ENCODE measurements at places on chromosomes 4 and X.

- no peak for DNase-seq
Measured at GRCh38 chrX:68690936-68691501, 43.6 kb downstream of the STARD8 start.

DNA sequence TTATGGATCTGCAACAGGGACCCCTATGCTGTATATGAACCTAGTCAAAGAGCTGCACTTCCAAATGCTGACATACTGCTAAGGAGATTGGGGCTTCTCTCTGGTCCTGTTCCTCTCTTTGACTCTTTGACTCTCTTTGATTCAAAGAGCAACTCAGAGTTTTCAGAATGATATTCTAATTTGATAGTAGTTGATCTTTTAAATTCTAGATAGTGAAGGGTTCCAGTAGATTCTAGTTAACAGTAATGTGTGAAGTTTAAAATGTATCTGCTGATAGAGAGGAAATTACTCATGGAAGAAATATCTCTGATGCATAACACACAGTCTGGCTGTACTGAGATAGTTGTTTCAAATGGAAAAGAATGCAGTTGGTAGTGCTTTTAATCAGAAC, 239.1 kb downstream of the RASL11B start:
- no peak for DNase-seq

GRCh38 chrX:65702956-65703355, 35.5 kb downstream of the MSN start:
- no peak for DNase-seq

DNA sequence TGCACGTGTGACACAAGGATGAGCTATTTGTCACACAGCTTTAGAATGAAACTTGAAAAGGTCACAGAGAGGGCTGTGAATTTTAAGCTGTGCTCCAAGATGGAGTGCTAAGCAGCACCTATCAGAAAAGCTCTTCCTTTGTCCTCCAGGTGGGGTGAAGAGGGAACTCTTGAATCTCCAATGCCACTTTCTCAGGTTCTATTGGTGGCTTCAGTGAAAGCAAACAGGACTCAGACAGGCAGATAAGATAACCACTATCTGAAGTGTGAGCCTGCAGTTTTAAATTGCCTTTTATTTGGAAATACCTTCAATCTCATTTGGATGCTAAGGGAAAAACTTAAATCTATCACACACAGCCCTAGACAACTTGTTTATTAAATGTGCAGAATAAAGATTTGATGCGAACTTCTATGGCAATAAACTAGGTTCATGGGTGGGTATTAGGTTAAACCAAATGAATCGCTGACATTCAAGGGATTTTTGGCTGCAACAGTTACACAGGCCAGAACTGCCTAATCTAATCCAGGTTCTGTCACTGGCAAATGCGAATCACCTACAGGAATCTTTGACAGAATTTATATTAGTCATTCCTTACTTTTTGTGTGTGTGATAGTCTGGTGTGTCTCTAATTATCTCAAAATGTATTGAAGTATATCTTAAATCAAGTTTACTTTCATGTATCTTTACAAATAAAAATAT, 13.6 kb upstream of the PDGFRA start:
- no peak for DNase-seq

DNA sequence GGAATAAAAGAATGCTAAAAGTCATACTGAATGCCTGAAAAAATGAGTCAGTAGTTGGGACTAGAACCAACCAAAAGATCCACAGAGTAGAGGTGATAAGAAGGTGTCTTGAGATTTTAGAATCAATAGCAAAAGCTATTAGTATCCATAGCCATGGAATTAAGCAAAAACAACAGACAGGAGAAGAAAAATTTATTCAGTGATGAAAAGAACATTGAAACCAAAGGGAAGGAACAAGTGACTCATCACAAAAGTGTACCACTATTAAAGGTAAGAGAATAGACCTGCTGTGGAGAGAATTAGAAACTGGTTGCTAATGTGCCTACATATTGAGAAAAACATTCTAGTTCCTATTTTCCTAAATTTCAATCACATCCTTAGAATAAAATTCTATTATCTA, 182.0 kb upstream of the NEIL3 start:
- no peak for DNase-seq

DNA sequence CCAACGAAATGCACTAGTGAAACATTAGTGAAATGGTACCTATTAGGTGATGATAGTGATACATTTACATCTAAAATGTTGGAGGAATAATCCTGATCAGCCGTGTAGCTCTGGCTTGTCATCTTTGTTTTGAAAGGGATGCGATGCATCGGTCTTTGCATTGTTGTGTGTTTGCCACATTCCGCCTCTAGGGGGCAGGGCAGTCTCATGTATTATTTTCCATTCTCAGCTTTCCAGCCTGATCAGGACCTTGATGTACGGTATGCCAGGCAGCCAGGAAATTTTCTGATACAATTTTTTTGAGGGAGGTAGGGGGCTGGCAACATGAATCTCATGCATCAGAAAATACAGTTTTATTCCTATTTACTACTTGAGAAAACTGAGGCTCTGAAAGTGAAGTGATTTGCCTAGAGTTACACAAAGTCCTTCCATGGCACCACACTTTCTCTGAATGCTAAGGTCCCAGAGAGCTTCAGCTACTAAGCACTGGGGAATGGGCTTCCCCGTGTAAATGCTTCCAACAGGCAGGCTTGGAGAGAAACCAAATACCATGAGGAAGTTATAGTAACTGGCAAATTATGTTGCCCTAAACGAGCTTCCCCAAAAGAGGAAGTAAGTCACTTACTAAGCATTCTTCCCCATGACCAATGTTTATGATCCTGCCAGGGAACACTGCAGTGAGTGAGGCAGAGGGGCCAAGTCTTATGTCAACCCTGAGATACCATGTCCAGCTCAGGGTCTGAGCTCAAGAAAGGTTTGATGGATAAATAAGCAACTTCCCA, 31.8 kb upstream of the IQSEC2 start:
- no peak for DNase-seq

DNA sequence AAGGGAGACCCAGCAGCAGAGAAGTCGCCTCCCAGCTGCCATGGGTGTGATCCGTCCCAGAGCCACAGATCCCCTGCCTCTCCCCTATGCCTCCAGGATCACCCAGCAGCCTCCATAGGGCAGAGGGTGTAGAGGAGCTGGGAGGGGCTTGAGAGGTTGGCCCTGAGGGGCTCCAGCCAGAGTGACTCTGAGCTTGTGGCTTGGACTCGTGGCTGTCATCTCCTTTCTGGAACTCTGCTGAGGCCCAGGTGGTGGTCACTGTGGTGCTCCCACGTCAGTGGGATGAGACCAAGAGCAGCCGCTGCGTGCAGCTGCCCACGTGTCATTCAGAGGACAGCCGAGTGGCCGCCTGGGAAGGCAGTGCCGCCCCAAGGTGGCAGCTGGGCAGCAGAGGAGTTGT, 4.2 kb downstream of the TACC3 start:
- DNase-seq, result no peak

DNA sequence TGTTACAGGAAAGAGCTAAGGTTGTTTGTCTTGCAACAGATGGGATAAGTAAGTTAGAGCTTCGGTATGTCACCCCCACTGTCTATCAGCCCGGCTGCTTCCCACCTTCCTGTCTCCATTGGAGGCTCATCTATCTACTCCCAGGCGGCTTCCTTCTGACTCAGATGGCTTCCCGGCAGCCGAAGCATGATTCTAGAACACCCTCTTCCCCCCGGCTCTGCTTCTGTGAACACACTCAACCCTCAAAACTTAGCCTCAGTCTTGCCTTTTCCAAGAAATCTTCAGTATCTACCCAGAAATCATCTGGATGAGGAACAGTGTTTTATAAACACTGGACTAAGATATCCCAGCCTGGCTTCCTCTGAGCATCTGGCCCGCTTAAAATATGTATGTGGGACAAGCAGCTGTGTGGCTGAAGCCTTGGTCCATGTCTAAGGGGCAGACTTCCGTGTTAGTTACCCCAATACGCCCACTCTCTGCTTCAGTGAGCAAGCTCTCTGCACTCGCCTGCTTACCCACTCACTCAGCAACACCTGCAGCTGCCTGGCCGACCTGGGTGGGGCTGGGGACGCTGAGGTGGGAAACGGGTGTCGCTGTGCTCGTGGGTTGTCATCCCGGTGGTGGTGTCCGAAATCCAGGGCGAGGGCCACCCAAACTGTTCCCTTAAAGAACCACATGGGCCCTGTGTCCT, 12.0 kb upstream of the SLC2A9 start:
- DNase-seq, result no peak

GRCh38 chrX:150196285-150196684, 166.8 kb upstream of the MAMLD1 start:
- no peak for DNase-seq

- peak; percentile 8 for DNase-seq
Measured at GRCh38 chr4:32192363-32192762, 1472.2 kb downstream of the PCDH7 start.

DNA sequence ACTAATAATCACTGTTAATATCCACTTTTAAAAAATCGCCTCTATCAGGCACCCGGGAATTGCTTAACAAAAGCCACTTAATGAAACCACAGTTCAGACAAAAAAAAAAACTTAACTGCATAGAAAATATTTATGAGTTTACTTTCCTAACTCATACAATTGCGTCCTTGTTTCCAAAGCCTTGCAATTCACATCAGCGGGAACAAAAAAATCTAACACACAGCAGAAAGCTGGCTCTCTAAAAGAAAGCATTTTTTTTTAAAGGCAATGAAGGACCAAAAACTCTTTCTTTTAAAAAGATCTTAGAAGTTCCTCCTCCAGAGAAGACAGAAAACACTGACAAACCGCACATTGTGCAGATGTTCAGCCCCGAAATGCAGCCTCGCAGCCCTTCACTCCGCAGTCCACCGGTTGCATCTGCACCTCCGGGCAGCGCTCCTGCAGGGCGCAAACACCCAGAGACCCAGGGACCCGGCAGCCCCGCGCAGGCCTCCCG, 812 bp downstream of the FAT1 start:
- DNase-seq, result peak; percentile 20

- DNase-seq, result no peak
Measured at GRCh38 chr4:94995684-94996394, 238.1 kb downstream of the BMPR1B start.

GRCh38 chr4:142314247-142314646, 531.9 kb downstream of the INPP4B start:
- DNase-seq, result no peak

- no peak for DNase-seq
Measured at GRCh38 chrX:40845331-40845911, 110.1 kb upstream of the MED14 start.

- DNase-seq, result no peak
Measured at GRCh38 chrX:40325161-40325560, 227.4 kb upstream of the BCOR start.

GRCh38 chrX:8504451-8504850, 39.8 kb downstream of the VCX3B start:
- no peak for DNase-seq

Measured in HL-60 (cell line).